GM19239 (cell line): ENCODE measurements at places on chromosomes 1 and 21.

DNA sequence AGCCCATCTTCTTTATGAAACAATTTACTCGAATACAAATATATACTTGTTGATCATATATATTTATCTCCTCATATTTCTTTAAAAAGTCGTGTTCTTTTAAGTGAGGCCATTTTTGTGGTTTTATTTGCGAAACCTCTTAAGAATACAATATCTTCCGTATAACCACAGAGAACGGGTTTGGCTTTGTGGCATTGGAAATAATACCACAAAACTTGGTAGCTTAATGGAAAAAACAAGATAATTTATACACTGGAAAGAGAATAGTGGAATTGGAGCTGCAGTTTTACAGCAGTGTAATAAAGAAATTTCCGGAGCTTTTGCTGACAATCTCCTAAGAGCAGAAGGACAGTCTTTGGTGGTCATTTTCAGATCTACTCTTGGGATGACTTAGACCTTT lies 29.4 kb downstream of the PTGFR start:
- no peak for DNase-seq

- no peak for DNase-seq
Observed at GRCh38 chr21:39103689-39104088, 79.6 kb downstream of the PSMG1 start.

GRCh38 chr1:11023201-11023600 lies 10.7 kb downstream of the TARDBP start:
- no peak for DNase-seq

DNA sequence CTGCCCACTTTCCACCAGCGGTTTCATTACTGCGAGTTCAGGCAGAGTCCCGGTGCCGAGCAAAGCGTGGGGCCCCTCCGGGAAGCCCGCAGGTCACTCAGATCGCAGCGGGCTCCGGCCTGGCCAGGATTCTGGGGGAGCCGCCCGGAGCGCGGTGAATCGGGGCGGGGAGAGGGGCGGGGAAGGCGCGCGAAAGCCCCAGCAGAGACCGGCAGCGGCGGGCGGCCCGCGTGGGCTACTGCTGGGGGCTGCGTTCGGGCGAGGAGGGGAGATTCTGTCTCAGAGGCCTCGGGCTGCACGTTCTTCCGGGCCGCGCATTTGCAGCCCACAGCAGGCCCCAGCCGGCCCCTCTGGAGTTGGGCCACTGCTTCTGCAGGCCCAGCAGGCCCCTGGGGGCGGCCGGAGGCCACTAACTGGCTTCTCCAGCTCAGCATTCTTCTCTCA lies 64.7 kb downstream of the SCCPDH start:
- no peak for DNase-seq
